ENCODE measurements at places on chromosomes 12 and 14.

GRCh38 chr12:71558445-71558844, 105.2 kb downstream of the ZFC3H1 start:
- no peak for DNase-seq

- DNase-seq = no peak
Measured at GRCh38 chr14:65110525-65110924, 8.2 kb upstream of the MAX start.

- no peak for DNase-seq
Measured at GRCh38 chr12:101051901-101052550, 158.0 kb downstream of the SLC5A8 start.

DNA sequence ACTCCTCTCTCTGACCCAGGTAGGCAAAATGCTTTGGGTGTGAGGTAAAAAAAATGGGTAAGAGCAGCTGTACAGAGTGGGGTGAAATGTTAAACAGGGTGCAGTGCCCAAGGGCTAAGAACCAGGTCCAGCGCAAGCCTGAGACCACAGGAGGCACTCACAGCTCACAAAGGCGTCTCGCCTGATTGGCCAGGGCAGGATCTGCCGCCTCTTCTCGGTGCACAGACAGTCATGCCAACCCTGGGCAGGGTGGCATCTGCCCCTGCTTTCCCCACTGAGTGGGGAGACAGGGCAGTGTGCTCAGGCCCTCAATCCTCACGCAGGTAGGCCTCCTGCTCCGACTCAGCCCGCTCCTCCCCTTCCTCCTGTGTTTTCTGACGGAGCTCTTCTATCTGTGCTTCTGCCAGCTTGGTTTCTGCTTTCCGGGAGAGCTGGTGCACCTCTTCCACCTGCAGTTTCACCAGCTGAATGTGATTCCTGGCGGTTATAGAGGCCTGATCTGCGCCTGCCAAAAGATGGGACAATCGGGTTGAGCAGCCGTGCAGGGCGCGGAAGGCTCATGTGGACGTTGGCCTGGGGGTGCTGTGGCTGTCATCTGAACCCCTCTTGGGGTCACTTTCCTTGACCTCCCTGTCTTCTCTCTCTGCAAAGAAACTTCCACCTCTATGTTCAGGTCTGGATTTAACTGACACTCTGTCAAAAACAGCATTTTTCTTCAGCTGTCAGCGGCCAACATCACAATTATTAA, 4.7 kb downstream of the B3GNT4 start:
- no peak for DNase-seq

DNA sequence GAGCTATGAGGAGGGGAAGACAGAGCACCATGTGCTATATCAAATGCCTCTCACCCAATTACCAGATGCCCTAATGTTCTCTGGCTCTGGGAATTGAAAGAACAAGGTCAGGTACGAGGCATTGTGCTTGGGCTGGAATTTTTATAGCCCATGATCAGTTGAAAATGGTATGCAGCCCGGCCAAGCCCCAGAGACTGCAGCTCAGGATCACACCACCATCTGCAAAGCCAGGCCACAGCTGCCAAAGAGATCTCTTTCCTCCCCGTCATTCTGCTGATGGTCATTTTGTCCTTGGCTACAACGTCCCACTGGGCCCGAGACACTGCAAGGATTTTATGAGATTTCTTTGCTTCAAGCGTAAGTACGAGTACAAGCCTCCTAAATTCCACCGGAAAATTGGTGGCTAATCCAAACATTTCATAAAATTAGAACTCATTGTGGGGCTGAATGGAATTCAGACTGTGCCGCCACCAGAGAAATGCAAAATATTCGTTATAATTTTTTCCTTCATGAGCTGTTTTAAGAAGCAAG, 15.1 kb downstream of the NUAK1 start:
- no peak for DNase-seq

DNA sequence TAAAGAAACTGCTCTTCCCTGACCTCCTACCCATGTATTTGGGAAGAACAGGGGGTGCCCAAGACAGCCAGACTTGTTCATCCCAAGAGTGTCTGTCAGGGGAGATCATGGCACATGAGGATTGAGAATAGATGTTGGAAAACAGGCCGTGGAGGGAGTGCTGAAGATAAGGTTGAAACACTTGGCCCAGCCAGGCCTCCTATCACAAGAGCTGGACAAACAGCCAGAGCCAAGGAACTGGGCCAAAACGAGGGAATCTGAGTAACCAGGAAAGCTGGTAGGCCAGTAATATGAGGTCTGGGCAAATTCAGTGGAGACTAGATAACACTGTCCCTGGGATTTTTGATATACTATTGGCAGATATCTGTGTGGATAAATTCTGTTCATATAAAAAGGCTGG, 161.7 kb downstream of the TMX1 start:
- DNase-seq = no peak

GRCh38 chr12:44053549-44054127, 217.8 kb downstream of the TMEM117 start:
- DNase-seq = no peak

DNA sequence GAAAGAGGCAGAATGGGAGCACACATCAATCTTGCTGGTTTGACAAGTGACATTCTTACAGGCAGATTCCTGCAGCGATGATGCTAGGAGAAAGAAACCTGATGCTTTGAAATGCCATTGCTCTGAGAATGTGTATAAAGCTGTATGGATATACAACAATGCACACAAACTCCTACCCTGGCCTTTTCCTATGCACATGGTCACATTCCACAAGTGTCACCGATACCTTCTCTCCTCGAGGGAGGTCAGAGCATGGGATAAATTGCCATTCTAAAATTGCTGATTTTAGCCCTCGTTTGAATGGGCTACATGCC, 11.9 kb downstream of the FGF6 start:
- no peak for DNase-seq

DNA sequence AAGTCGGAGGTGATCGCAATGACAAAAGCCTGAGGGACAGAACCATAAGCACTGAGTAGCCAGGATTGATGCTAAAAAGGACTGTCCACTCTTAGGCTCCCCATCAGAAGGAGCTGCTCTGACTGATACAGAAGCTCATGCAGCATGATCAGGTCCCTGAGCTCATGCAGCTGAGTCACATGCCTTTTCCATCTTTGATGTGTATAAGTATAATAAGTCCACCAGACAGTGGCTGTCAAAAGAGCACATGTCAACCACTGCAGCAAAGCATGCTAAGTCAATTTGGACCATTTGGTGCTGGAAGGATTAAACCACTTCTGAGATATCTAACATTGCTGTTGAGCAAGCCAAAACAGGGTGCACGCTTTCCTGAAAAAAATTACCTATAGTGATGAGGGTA, 144.1 kb downstream of the NTF3 start:
- DNase-seq = no peak

DNA sequence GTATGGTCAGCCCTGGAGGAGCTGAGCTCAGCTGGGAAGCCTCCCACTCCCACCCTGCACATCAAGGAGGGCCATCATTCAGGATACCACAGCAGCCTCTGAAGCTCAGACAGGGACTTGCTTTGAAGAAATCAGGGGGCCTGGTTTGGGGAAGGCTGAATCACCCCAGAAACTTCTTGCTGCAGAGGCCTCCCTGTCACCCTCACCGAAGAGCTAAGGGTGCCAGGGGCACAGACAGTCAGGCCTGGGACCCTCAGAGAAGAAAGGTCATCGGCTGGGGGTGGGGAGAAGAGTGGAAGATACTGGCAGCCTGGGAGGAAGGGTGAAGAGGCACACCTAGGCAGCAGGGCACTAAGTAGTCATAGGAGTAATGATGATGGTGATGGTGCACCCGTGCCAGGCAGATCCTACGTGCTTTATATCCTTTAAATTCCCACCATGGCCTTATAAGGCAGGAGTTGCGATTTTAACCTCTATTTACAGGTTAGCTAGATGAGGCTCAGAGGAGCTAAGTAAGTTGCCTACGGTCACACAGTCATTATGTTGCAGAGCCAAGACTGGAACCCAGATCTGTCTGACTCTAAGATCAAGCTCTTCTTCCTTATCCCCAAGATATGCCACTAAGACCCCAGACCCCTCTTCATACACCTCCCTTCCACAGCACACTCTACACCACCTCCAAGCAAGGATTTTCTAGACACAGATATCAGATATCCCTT, 28.5 kb upstream of the PNMA1 start:
- DNase-seq = no peak

DNA sequence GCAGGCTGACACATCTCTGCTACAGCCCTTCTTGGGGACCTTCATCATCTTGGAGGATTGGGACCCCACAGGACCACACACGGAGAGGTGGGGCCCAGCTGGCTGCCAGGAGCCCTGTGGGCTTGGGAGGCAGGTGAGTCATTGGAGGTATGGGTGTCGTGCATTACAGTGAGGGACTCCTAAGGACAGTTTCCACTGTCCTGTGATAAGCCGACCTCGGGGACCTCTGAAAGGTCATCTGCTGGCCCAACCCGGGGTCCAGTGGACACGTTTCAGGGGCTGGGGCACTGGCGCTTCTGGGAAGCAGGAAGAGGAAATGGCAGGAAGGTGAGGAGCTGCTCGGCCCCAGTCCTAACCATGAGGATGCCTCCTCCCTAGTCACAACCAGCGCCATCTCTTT, 238.0 kb downstream of the BCL11B start:
- no peak for DNase-seq

GRCh38 chr14:99038431-99038820, 233.6 kb downstream of the BCL11B start:
- no peak for DNase-seq

DNA sequence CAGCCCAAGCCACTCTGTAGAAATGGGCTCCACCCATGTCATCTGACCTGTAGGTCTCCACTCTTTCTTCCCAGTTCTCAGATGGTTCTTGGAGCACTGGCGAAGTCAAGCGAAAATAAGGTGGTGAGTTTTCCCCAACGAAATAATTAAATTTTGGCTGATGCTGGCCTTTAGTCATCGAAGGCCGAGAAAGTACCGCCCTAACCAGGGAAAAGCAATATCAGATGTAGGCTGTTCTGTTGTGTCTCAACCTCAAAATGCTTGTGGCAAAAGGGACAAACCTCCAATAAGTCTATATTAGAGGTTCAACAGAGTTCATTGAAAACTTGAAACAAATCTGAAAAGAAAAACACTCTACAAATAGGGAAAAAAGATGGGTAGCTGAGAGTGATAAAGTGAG, 48.6 kb upstream of the BCAT1 start:
- no peak for DNase-seq

- DNase-seq = no peak
Measured at GRCh38 chr12:81811778-81812125, 52.6 kb upstream of the PPFIA2 start.

DNA sequence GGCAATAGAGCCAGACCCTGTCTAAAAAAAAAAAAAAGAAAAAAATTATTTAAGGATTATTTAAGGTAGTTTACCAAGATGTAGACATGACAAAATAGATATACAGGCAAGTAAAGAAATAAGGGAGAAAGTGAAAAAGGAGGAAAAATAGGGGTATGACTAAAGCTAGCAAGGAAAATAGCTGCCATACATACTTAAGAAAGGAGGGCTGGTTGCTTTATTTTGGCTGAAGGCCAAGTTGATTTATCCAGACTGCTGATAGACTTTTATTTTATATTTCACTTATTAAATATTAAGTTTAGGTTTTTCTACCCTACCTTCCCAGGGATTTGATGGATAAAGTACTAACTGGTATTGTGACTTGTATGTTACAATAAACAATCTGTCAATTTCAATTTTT, 8.3 kb upstream of the AEBP2 start:
- no peak for DNase-seq

- DNase-seq = no peak
Measured at GRCh38 chr12:80892597-80893445, 44.9 kb downstream of the LIN7A start.

DNA sequence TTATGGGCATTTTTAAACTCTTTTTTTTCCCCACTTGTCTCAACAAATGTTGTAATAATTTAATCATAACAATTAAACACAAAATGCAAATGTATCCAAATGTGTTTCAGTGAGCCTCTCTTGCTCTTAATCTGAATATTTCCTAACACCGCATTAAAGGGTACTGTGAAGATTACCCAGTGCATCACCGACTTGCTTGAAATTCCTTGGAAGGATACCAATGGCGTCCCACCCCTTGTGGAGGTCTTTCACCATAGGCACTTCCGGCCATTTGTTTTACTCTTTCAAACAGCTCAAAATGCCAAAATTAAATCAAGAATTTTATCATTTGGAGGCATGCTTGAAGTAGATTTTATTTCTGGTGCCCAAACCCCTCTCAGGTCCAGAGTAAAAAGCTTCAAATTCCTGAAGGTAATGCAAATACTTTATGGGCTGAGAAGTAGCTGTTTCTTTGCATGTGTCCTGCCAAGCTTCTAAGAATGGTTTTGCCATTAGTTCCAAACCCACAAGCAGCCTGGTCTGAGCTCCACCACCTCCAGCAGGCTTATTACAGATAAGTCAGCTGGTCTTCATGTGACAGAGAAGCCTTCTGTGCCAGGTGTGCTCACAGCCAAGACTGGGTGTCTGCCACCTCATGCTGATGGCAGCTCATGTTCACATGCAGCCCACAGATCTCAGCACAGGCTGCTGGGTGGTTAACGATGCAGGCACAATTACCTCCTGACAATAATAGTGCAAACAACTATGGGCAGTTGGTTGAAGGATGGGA, 16.4 kb upstream of the NUDT4 start:
- DNase-seq = no peak

DNA sequence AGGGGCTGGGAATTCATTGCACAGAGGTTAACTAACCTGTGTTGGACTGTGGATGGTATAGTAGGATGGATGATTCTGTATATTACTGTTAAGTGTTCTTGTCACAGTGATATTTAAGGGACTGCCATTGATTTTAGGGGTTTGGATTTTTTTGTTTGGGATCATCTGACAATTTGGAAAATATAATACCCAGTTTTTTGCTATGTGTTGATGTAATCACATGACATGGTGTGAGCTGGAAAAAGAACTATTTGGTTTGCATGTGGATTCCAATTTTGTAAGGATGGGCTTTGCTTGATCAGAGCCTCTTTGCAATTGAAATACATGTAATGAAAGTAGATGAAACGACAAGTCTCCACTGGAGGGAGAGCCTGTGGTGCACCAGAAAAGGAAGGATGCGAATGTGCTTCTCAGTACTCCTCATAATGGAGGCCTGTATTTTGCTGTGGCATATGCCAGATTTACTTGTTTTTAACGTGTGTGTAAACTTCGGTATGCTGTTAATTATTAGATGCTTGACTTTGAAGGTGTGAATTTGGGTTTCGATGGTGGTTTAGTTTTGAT, 2.7 kb downstream of the DYRK2 start:
- DNase-seq = no peak

- no peak for DNase-seq
Measured at GRCh38 chr14:79856381-79856780, 354.9 kb downstream of the DIO2 start.
